ENCODE measurements at places on chromosomes 11 and 22.

DNA sequence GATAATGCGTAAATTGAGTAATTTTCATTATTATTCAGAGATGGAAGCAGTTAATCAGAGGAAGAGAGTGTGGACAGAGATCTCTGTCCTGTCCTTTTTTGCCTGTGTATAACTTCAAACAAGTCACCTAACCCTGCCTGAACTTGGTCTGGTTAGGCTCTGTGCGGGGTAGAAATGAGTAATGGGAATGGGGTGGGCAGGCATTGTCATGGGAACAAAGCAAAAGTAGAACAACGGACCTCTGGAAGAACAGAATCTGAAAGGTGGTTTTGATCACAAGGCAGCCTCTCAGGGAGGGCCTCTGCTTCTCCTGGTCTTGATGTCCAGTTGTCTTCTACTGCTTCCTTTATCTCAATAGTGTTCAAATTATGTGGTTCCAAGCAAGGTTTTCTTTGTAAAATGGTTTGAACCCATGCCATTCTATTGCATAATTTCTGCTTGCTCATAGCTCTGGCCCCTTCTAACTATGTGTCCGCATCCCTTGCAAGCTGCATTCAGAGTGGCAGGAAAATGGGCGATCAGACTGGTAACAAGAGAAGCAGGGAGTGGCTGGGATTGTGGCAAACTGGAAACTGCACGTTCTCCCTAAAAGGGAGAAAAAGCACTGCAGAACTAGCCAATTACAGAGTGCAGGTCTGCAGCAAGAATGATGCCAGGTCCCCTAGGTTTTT lies 76.1 kb downstream of the PRR5L start:
- DNase-seq, result no peak

GRCh38 chr11:99841885-99842284 lies 821.1 kb downstream of the CNTN5 start:
- DNase-seq, result no peak

GRCh38 chr11:612201-612960 lies 3.4 kb downstream of the IRF7 start:
- DNase-seq, result no peak

GRCh38 chr11:108873310-108873709 lies 208.4 kb downstream of the DDX10 start:
- DNase-seq, result no peak

- no peak for DNase-seq
Measured at GRCh38 chr22:30079952-30080533, at the start of gene HORMAD2. Gene HORMAD2 (plus strand): TSS chr22:30080464. CDS start chr22:30093953, 13,489 bp downstream.

DNA sequence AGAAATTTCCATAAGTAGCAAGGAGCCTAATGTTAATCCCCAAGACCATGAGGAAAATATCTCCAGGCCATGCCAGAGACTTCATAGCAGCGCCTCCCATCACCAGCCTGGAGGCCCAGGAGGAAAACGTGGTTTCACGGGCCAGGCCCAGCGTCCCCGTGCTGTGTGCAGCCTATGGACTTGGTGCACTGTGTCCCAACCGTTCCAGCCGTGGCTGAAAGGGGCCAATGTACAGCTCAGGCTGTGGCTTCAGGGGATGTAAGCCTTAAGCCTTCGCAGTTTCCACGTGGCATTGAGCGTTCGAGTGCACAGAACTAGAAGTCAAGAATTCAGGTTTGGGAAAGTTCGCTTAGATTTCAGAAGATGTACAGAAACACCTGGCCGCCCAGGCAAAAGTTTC lies 510.7 kb downstream of the CNTN5 start:
- no peak for DNase-seq

DNA sequence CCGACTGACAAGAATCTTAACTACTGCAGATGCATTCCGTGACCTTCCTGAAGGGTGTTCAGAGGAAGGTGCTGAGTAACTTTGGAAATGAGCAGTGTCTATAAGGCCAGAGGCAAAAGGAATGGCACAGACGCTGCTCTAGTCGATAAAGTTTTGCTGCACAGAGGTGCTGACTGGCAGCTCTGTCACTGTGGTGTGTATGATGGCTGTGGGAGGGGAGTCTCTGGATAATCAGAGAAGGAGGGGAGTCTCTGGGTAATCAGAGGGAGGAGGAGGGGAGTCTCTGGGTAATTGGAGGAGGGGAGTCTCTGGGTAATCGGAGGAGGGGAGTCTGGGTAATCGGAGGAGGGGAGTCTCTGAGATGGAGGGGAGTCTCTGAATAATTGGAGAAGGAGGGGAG lies 18.4 kb downstream of the PTDSS2 start:
- DNase-seq, result no peak

- DNase-seq, result no peak
Measured at GRCh38 chr11:28899706-28900105, 791.5 kb downstream of the METTL15 start.

GRCh38 chr11:112520354-112520753 lies 259.7 kb upstream of the PLET1 start:
- no peak for DNase-seq

- DNase-seq, result no peak
Measured at GRCh38 chr11:129881570-129882170, 13.7 kb downstream of the NFRKB start.

DNA sequence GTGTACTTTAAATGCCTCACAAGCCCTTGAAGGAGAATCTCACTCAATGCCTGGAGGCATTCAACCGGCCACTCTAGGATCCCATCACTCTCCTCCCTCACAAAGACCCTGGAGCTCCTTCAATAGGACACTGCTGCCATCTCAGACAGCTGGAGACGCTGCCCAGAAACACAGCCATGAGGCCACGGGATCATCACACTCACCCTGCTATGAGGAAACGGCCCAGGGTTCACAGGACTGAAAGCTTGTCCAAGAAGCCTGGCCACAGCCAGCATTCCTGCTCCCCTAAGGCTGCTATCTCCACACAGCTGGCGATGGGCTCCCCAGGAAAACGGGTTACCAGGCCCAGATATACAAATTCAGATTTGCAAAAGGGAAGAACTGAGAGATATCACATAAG lies 13.2 kb downstream of the CARS1 start:
- no peak for DNase-seq

DNA sequence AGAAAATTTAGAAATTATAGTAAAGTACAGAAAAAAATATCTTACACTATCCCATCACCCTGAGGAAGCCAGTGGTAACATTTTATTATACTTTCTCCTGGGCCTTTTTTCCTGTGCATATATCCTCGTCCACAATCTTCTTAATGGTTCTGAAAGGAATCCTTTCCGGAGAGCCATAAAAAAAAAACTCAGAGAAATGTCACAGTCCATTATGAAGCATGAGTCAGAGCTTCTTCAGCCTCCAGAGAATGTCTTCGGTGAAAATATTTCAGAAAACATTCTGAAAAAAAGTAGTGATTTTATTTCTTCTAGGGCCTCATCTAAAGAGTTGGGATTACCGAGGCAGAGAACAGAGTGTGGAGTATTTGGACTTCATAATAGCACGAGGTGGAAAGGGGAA lies 163.4 kb downstream of the INSC start:
- no peak for DNase-seq

DNA sequence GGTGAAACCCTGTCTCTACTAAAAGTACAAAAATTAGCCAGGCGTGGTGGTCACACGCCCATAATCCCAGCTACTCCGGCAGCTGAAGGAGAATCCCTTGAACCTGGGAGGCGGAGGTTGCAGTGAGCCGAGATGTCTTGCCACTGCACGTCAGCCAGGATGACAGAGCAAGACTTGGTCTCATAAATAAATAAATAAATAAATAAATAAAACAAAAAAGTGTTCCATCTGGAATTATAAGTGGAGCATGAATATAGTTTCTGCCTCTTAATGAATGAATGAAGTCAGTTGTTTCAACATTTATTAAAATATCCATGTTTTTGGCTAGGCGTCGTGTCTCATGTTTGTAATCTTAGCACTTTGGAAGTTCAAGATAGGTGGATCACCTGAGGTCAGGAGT lies 27.1 kb downstream of the MRPL48 start:
- DNase-seq, result no peak

DNA sequence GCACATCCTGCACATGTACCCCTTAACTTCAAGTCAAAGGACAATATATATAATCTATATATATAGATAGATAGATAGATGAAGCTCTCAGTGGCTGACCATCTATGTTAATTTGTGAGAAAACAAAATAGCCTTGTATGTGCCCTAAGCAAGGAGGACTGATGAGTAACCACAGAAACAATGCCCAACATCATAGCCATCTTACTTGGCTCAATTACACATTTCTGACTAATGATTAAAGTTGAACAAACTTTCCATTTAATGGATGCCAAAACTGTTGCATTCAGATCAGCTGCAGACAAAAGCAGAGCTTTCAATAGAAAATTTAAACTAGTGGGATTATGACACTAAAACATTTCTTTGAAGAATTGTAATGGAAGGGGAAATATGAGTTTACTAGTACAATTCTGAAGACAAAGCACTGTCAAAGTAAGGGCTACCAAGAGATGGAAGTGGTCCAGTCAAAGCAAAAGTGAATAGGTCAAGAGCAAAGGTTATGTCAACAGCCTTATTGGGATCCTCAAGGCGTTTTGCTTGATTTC lies 1188.2 kb upstream of the RAG2 start:
- no peak for DNase-seq

DNA sequence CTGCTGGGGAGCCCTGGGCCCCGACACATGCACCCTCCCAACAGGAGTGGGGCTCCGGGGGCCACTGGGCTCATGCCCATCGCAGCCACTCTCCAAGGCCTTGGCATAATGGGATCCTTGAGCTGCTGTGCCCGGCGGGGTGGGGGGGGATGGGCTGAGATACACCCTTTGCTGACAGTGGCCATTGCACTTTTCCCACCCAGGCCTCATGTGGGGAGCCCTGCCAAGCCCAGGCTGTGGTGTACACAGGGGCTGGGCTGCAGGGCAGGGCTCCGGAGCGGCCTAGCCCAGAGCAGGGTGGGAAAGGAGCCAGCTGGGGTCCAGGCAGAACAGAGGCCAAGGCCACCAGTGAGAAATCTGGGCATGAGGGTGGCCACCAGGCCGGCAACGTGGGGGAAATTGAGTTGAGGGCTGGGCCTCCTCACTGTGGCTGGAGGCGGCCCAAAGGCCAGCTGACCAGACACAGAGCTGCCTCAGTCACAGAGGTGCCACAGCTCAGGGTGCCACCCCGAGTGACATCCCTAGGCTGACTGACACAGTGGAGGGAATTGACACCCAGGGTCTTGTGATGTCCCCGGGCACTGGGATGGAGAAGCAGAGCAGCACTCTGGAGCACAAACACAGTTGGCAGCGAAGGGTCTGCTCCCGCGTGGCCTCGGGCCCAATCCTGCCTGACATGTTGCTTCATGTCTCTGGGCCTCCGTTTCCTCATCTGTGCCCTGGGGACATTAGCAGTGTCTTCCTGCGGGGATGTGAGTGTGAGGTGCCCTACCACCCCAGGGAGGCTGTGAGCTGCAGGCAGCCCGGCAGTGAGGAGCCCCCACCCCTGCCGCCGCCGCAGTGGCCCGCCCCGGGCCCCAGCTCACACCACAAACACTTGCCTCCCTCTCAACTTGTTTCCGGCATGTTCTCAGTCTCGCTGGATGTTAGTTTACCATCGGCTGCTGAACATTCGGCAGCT lies 30.4 kb downstream of the RTN4R start:
- no peak for DNase-seq

- DNase-seq, result no peak
Measured at GRCh38 chr11:27183672-27184457, 143.2 kb downstream of the BBOX1 start.

GRCh38 chr22:29871684-29872083 lies 11.3 kb upstream of the MTMR3 start:
- no peak for DNase-seq

- no peak for DNase-seq
Measured at GRCh38 chr22:24405631-24406321, 21.6 kb upstream of the ADORA2A start.

GRCh38 chr22:38026130-38027111 lies 30.8 kb upstream of the PICK1 start:
- DNase-seq, result no peak

DNA sequence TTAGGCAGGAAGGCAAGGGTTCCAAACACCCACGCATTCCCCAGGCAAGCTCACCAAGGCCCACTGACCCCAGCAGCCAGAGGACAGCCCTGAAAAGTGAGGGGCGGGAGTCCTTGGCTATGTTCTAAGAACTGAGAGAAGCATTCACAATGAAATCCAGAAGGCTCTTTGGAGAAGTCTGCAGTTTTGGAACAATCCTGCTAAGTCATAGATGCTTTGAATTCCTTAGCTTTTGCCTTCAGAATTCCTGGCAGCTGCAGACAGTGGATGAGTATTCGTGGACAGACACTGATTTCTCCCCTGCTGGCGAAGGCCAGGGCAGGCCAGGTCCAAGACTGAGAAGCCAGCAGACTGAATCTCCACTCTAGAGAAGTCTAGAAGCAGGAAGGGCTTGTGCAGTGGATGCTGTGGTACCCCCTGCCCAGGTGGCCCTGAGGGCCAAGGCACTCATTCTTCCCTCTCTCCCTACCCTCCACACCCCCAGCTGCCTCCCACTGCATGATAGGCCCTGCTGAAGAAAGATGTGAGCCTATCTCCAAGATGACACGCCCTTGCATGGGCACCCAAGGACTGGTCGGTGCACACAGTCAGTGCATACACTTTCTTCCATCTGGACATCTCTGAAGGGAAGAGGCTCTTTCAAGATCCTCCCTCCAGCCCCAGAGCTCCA lies 133.2 kb upstream of the TEAD1 start:
- no peak for DNase-seq

Data from stimulated activated CD8-positive, alpha-beta memory T cell treated with anti-CD3 and anti-CD28 coated beads, Interleukin-4, amount 100 ng/mL, for 4 hours (primary cell).